ENCODE measurements at places on chromosomes 3 and 15.

DNA sequence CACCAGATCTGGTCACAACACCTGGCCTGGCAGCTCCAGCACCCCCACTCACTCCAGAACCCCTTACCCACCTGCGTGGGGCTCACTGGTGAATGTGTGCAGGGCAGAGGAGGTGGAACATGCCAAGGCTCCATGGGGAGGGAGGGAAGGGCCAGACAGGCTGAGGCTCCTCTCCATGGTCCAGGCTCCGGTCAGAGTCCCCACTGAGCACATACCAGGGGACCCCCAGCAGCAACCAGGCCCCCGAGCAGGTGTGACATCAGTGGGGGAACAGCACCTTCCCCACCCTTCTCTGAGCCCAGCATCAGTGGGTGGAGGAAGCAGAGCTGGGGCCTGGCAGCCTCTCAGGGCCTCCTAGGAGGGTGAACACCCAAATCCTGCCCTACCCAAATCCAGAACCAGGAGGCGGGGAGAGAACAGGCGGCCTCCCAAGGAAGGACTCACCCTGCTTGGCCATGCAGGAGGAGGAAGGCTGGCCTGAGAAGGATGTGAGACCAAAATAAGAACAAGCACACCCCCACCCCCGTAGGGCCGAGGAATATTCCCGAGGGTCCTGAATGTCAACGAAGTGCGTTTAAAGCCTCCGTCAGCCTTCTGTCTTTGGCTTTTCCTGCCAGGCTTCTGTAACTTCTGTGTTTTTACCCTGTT lies 1.1 kb upstream of the GP9 start:
- DNase-seq = no peak

GRCh38 chr3:46372492-46373359 lies 2.0 kb downstream of the CCR5 start:
- DNase-seq = no peak

DNA sequence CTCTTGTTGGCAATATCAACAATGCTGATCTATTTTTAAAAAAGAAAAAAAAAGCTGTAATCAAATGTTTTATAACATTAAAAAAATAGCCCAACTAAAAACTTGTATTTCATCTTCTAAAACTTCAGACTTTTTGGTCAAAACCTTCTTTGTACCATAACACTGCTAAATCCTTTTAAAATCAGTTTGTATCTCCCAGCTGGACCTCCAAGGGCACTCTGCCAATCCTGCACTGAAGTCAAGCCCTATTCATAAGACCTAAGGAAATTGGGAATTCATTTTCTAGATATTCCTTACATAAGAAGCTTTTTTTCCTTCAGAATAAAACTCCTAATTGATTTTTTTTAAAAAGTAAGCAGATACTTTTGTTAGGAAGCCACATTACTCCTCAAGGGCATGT lies 38.2 kb upstream of the HCLS1 start:
- DNase-seq = no peak

DNA sequence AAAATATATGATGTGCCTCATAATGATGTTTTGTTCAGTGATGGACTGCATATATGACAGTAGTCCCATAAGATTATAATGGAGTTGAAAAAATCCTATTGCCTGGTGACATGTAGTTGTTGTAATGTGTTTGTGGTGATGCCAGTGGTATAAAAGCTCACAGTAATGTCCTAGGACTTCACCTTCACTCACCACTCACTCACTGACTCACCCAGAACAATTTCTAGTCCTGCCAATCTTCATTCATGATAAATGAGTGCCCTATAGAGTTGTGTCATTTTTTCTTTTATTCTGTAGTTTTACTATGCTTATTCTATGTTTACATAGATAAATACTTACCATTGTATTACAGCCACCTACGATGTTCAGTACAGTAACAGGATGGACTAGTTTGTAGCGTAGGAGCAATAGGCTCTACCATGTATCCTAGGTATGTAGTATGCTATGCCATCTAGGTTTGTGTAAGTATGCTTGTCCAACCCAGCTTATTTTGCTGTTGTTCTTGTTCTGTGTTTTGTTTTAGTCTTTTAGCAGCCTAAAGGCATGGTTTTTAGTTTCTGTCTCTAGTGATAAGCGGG lies 88.5 kb upstream of the LRRFIP2 start:
- DNase-seq = no peak

GRCh38 chr3:71135373-71136088 lies 448.0 kb downstream of the FOXP1 start:
- DNase-seq = no peak

- DNase-seq = no peak
Measured at GRCh38 chr3:5653426-5654143, 466.1 kb downstream of the EDEM1 start.
